ENCODE measurements at places on chromosomes 1 and 21.
A peak's percentile ranks its signal among the peaks of the same experiment; 100 is the strongest.

- DNase-seq = no peak
Observed at GRCh38 chr1:233993651-233994050, 89.2 kb downstream of the SLC35F3 start.

DNA sequence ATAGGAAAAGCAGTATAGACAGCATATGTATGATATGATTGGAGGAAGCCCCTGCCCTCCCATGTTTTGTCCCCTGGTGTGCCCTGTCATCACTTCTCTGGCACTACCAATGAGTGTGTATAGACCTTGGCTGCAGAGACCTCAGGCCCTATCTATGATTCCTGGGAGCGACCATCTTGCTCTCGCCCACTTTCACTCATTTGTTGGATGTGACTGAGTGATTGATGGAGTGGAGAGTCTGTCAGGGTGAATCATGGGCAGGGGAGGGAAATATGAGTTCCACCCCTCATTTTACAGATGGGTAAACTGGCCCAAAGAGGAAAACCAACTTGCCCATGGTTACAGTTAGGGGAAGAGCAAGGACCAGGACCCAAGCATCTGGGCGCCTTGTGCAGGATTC is 14.9 kb downstream of the SLC30A1 start:
- DNase-seq = no peak

- DNase-seq = no peak
Observed at GRCh38 chr1:243818978-243819377, 31.1 kb downstream of the AKT3 start.

DNA sequence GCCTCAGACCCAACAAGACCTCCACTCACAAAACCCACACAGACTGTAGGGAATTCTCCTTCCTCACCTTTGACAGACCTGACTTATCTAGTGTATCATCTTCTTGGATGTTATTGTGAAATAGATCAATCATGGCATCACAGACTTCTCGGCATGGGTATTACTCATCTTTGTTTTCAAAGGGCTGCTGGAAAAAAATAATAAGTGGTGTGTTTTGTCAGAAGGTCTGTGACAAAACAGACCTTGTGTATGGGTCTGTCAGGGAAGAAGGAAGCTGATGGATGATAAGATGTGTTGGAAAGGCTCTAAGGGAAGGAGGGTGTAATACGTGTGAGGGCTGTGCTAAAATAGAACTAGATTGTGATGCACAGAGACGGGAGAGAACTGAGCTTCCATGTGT is 13.9 kb upstream of the S100A7 start:
- DNase-seq = no peak

DNA sequence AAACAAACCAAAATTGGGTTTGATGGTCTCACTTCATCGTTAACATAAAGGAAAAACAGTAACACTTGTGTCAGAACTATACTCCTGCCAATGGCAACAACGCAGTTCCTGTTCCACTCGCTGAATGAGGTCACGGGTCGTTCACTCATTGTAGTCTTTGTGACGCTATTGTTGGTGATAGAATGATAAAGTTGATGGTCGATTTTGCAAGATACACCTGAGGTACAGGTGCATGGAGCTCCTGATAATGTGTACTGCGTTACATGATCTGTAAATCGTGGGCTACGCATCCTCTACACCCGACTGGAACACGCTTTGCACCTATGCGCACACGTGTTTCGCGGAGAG is 391 bp upstream of the CENPS start:
- DNase-seq = peak; percentile 5

DNA sequence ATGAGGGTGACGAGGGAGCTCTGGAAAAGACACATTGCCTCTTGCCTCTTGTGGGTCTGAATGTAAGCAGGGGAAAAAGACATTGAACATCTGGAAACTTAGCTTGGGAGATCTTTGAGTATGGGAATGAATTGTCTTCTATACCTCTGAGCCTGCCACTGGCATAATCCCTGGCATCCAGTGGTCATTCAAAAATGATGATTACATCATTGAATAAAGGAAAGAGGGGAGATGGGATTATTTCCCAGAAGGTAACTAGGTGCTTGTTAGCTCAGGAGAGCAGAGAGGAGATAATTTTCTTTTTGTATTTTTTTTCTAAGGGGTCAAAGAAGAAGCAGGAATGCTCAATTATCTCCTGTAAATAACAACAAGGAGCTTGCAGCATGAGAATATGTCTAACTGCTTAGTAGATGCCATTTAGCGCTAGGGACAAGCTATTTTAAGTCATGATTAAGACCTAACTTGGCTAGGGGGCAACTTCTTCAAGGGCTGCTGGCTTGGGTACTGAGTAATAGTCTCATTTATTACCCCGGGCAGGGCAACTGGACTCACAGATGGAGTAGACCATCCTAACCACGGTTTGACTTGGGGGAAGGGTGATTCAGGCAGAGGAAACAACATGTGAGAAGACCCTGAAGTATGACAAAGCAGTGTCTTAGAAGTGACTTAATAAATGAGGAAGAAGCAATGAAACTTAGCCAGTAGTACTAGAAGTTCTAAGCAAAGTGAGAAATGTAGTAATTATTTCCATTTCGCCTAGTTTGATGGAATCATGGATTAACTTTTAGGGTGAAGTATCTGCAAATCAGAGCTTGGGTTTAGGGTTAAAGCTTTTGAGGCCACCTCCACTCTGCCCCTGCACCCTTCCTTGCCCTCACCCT is 11.0 kb upstream of the XCL2 start:
- DNase-seq = no peak

- DNase-seq = no peak
Observed at GRCh38 chr21:40618191-40618973, 228.6 kb downstream of the DSCAM start.

- DNase-seq = peak; percentile 57
Observed at GRCh38 chr1:206631085-206631509, 4.2 kb upstream of the DYRK3 start.

DNA sequence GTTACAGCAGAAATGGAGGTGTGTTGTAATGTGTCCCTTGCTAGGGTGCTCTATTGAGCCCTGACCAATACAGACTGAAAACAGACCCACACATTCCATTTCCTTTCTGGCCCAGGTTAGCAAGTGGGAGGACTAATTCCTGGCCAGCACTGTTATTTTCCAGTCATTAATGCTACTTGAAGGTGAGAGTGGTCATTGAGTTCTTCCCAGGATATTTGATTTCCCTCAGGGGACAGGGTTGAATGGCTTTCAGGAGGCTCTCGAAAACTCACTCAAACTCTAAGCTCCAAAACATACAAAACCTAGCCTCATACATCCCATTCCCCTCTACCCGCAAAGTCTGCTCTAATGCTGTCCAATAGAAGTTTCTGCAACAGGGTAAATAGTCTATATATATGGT is 6.2 kb downstream of the LRRC52 start:
- no peak for DNase-seq

GRCh38 chr1:227947676-227948492 is at the start of gene WNT9A:
WNT9A (minus strand) TSS chr1:227947932; CDS start chr1:227947887, 45 bp downstream.
- peak; percentile 87 for DNase-seq

DNA sequence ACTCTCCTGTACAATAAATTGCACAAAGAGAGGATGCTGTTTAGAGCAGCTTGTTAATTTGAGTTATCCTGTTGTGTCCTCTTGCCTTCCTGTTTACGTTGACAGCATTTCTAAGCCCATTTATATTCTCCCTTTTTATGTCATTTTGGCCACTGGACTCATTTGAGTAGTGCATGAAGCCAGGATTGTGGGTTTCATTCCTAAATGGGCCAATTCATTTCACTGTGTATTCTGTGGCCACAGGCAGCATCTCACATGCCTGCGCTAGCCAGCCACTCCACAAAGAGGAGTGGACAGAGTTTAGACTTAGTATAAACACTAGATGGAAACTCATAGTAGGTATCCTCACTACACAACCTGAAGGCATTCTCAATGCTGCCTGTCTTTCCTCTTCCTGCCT is 73.4 kb downstream of the DTL start:
- DNase-seq = no peak

- no peak for DNase-seq
Observed at GRCh38 chr21:38804030-38804788, 1.5 kb upstream of the ETS2 start.

DNA sequence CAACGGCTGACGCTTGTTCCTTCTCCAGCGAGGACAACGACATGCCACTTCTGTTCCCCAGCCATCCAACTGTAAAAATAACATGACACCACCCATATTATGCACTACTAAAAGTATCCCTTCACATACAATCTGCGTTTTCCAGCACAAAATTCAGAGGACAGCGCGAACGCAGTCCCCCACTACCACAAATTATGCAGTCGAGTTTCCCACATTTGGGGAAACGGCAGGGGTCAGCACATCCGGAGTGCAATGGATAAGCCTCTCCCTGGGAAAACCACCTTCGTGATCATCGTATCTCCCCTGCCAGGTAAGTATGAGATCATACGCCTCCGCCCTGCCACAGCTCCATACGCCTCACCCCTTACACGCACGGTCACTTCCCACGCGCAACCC is 120.9 kb downstream of the PPIAL4G start:
- no peak for DNase-seq

DNA sequence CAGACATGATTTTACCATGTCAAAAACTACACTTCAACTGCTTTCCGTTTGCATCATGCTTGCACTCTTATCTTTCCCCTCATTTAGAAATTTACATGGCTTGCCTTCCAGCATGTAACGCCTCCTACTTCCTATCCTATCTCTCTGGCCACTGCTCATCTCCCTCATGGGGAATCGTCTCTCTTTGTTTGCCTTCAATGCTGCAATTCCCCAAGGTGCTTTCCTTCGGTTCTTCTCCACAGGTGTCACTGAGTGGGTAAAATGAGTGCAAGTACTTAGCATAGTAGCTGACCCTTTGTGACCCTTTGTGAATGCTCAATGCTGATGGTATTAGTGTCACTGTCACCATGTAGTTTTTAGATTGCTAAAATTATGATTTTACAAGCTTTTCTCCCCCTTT is 63.1 kb downstream of the APP start:
- DNase-seq = no peak

DNA sequence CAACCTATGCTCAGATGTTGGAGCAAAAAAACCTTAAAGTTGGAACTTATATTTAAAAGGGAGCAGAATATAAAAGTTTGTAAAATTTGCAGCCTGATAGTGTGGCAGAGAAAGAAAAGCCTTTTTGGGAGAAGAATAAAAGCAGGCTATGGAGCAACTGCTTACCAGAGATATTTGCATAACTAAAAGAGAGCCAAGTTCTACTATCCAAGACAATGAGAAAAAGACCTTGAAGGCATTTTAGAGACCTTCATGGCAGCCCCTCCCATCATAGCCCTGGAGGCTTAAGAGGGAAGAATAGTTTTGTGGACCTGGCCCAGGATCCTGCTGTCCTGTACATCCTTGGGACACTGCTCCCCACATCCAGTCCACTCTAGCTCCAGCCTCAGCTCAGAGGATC is 312.5 kb upstream of the ZRANB2 start:
- DNase-seq = no peak

GRCh38 chr1:169499807-169500206 is 14.1 kb upstream of the SLC19A2 start:
- no peak for DNase-seq

All from T47D (cell line).